ENCODE measurements at places on chromosomes 4 and X.

DNA sequence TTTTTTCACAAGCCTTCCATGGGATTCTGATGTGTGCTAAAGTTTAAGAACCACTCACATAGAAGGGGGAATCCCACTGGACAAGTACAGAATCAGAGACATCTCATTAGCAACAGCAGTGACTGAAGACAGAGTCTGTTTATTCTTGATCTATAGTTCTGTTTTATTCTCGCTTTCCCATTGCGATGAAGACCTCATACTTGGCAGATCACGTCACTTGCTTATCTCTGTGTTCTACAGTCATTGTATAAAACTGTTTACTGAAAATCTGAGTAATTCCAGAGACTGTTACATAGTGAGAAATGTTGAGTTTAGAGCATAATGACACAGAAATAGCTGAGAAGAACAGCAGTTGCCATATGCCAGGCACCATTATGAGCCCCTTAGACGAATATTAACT is 185.5 kb downstream of the PTTG2 start:
- DNase-seq, result no peak

GRCh38 chrX:118115953-118116712 is 477 bp downstream of the KLHL13 start:
- DNase-seq, result no peak

- DNase-seq, result no peak
Observed at GRCh38 chr4:107931775-107932321, 499 bp downstream of the CYP2U1 start.

DNA sequence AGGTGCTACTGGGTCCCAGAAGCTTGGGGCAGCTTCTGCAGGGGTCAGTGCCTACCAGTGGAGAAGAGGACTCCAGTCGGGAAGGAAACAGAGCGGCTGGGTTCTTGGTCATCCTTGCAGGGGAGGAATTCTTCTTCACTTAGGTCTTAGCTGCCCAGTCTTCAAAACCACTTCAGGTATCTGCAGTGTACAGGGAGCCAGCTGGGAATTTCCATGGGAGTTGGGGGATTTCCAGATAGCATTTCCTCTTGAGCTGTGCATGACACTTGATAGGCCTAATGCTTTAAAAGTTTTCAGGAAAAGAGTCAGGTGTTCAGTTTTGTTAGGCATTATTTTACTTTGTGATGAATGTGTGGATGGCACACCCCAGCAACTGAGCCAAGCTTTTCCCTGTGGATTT is 58.1 kb upstream of the ENPP6 start:
- no peak for DNase-seq

DNA sequence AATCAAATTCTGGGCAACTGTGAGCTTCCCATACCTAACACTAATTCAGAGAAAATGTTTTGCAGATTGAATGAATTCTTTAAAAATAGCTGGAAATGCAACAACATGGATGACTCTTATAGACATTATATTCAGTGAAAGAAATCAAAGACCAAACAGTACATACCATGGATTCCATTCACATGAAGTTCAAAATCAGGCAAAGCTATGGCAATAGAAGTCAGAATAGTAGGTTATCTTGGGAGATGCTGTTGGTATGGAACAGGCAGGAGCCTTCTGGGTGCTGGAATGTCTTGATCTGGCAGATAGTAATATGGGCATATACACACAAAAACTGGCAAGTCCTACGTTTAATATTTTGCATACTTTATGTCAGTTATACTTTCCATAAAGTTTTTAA is 25.5 kb upstream of the CBLL2 start:
- DNase-seq, result no peak

DNA sequence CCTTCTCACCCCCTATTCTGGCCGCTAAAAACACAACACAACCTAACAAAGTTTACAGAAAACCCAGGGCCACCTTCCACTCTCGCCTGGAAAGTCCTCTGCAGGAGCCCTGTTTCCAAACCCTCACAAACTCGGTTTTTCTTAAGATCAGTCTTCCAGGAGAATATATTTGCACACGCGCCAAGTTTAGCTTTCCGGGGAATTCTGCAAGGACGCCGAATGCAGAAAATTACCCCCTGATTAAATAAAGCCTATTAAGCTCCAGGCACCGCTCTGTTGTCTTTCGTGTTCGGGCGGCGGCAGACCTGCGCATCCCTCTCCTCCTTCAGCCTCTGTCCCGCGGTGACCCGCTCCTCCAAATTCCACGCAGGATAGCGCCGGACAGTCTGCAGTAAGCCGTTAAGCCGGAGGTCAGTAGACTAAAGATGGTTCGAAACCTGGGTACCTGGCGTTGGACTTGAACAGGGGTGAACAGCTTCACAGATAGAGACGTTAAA is 5.0 kb downstream of the MSX1 start:
- no peak for DNase-seq
